Omental fat pad (tissue), 4 donors: ENCODE measurements at places on chromosomes 12 and 14. TPM values are rescaled to one million over a fixed set of nuclear protein-coding genes. Genes with fewer than 3 reads are reported as not detected.

- no peak for DNase-seq
These were observed 17.0 kb upstream of the IRF2BPL start for GRCh38 chr14:77045238-77046162.

GRCh38 chr12:91335699-91336098, 153.1 kb upstream of the DCN start:
- DNase-seq, result no peak

DNA sequence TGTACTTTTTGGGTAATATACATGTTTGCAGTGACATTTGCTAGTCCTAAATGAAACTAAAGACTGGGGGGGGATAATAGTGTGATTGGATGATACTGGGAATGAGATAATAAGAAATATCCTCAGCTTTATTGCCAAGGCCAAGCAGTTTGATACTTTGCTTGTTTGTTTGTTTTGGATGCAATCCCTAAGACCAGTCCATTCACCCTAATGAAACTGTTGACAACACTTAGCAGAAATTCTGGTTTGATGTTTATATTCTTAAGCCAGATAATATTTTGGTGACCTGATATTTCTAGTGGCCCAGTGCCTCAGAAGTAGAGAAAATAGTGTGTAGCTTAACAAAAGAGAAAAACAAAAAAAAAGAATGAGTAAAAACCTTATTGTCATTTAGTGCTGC, 1.8 kb downstream of the PHC1 start:
- no peak for DNase-seq

GRCh38 chr14:89474464-89474863, 57.4 kb upstream of the FOXN3 start:
- DNase-seq, result no peak

DNA sequence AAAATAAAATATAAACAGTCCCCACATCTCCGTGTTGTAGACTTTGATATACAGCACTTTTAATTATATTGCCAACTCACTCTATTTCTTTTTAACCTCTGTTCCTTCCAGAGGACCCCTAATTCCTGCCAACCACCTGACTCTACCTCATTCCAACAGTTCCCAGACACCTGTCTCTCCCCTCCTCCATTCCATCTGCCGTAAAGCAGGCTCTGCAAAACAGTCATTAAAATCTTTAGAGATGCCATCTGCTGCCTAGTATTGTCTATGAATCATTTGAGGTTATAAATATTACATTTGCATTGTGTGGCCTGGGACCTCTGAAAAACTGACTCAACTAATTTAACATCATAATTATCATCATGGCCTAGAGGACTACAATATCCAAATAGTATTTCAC, 148.8 kb upstream of the DCN start:
- no peak for DNase-seq

DNA sequence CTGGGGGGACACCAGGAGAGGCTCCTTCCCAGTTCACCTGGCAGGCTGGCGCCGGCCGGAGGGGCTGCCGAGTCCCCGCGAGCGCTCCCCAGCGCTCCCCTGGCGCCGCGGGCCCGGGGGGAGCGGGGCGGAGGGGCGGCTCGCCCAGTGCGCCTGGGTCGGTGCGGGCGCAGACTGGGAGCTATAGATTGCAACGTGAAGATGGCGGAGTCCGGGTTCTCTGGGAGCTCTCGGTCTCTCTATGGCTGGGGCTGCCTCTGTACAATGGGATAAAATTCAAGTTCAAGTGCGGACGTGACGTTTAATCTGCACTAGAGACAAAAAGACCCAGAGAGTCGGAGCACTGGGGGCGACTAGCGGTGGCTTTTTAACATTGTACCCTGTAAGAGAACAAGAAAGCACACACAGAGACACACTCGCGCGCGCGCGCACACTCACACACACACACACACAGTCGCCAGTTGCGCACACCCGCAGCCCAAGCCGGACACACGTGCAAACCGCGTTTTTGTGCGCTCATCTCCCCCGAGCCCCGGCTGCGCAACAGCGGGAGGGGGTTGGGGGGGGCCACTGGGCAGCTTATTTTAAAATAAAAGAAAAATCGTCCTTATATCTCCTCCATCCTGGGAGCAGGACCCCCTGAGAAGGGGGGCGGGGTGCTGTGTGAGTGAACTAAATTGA, at the start of gene BCL11B:
BCL11B (minus strand) TSS at position 247 of the 681 bp plus-strand sequence. CDS start 979 bp downstream, outside the sequence.
- DNase-seq, result no peak

Gene CDCA3
- total RNA-seq, result 0.47 TPM

DNA sequence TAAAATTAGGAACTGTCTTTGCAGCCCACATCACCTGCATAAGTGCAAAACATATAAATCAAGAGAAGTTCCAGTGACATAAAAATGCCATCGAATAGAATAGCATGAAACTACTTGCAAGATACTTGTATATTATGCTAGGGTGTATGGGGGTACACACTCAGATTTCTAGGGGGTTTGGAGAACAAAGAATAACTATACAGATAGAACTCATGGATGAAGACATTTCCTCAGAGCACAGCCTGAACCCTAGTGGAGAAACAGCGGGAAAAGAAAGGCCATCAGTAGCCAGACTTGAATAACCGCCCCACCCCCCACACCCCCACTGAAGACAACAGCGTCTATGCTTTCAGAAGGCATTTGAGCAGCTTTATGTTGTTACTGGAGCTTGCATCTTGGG, 425.8 kb downstream of the NPAS3 start:
- DNase-seq, result no peak

DNA sequence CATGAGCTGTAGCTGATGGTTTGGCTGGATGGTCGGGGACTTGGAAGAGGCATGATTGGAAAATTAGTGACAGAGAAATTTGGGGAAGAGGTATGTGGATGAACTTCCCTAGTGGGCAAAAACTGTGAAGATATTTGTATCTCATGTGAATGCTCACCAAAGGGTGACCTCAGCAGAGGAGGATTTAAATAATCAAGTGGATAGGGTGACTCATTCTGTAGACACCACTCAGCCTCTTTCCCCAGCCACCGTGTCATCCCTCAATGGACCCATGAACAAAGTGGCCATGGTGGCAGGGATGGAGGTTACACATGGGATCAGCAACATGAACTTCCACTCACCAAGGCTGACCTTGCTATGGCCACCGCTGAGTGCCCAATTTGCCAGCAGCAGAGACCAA, 60.8 kb upstream of the KRAS start:
- no peak for DNase-seq

- DNase-seq, result no peak
These were observed 121.9 kb downstream of the CAND1 start for GRCh38 chr12:67391034-67391433.

DNA sequence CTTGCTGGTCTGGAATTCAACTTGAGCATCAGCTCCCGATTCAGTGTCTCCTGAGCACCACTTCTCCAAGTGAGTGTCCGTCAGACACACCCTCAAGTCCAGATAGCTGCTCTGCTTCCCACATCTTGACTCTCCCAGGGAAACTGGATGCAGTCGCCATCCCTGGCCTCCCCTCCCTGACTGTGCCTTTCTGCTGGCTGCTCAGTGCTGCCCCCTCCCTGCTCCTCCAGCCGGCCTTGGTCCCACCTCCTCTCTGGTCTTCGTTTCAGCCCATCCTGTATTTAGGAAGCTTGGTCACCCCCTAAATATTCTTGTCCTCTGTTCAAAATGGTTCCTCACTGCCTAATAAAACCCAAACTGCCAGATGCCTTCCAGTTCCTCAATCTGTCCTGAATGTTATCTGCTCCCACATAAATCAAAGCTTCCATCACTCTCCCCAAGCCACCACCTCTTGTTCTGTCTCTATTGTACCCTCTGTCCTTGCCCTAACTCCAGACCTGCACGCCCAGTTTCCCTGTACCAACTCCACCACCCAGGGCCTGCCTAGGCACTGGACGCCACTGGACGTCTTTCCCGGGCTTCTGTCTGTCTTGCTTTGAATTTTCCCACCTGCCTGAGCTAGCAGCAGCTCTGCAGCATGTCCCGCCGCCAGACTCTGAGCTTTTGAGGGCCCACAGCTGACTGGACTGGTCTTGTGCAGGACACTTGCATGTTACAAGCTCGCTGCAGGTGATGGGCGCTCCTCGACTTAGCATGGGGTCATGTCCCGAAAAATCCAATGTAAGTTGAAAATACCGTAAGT, 33.8 kb downstream of the CCDC92 start:
- DNase-seq, result no peak

Gene CLEC2B
- total RNA-seq, result 23.8 TPM

Gene SLC4A8
- total RNA-seq, result 0.37 TPM

- DNase-seq, result peak; percentile 64
These were observed 2.0 kb downstream of the BHLHE41 start for GRCh38 chr12:26122681-26123481.

Gene SDS
- 2.4 TPM for total RNA-seq

DNA sequence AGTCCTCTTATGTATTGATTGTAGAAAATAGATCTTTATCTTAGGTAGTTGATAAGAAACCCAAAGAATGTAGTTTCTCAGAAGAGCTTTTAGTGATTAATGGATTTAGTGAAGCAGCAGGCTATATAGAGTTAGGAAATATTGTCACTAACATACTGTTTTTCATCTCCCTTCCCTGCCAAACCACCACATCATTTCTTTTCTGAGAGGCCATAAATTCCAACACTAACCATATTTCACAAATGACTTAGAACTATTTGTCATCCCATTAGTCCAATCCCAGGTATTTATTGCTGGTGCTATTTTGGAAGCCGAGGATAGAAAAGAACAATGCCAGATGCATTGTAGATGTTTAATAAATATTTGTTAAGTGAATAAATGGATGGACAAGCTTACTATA, 185.7 kb downstream of the KICS2 start:
- no peak for DNase-seq

Gene HIF1A
- total RNA-seq, result 121 TPM

GRCh38 chr14:29459969-29460560, 467.6 kb downstream of the PRKD1 start:
- no peak for DNase-seq

DNA sequence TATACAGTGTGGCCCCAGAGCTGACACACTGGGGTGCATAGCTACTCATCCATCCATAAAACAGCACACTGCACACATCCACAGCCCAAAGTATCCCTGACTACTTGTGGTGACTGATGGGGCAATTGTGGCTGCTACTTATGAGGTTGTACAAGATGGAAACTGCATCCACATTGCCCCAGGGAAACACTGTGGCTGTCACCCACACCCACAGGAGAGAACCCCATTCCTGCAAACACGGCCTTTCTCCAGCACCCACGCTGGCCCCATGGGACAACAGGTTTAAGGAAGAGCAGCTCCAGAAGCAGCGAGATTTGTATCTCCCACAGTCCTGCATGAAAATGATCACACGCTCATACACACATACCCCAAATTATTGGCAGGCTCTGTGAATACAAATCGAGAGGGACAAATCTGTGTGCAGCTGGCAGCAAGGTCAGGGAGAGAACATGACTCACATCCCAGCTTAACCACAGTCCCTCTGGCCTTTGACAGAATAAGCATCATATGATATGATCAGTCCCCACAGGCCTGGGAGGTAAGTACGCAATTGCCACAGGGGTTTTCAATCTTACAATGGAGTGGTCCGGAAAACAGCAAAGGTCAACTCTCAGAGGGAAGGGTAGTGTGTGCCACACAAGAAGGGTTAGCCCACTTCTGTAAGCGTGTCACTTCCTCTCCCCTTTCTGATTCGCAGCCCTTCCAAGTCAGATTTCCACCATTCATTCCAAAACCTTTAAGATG, 61.9 kb downstream of the ESR2 start:
- DNase-seq, result no peak

Gene MMP14
- total RNA-seq, result 108 TPM

- no peak for DNase-seq
These were observed 674.1 kb upstream of the ATXN7L3B start for GRCh38 chr12:73863546-73863945.

DNA sequence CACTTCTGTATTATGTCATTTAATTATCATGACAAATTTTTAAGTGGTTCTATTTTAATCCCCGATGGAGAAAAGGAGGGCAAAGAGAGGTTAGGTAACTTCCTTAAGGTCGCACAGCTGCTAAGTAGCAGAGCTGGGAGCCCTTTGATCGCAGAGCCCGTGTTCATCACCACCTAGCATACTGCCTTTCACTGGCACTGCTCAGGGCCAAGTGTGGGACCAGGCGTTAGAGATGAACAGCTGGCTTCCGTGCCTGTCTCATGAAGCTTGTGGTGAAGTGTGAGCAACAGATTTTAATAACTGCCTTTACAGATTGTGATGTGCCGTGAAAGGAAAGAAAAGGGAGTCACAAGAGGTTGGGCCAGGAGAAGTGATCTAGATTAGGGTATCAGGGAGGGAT, 273.6 kb downstream of the AKAP6 start:
- DNase-seq, result no peak

- no peak for DNase-seq
These were observed 83.9 kb downstream of the ARL6IP4 start for GRCh38 chr12:123064366-123064765.

Gene A2M
- 694 TPM for total RNA-seq

- no peak for DNase-seq
These were observed 324.1 kb downstream of the FLRT2 start for GRCh38 chr14:85853996-85854526.

- DNase-seq, result no peak
These were observed 577 bp downstream of the ATG101 start for GRCh38 chr12:52070185-52070925.

- no peak for DNase-seq
These were observed 29.2 kb downstream of the HSP90AA1 start for GRCh38 chr14:102057480-102058114.

DNA sequence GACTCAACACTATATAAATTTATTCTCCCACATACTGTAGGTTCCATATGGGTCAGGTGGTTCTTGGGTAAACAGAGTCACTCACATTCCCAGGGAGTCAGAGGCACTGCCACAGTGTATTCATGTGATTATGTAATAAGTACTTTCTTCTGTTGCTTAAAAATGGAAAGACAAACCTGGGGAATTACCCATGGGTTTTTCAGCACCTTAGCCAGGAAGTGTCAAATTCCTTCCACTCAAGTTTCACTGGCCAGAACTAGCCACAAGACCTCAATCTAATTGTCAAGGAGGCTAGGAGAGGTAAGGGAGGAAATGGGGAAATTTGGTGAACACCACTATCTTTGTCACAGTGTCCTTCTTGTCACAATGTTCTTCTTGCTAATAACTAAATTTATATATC, 333.2 kb upstream of the MDGA2 start:
- no peak for DNase-seq

GRCh38 chr12:92419201-92419600, 273.6 kb upstream of the BTG1 start:
- no peak for DNase-seq

Gene MAP3K9
- total RNA-seq, result 1.7 TPM

Gene SDR9C7
- total RNA-seq, result not detected

DNA sequence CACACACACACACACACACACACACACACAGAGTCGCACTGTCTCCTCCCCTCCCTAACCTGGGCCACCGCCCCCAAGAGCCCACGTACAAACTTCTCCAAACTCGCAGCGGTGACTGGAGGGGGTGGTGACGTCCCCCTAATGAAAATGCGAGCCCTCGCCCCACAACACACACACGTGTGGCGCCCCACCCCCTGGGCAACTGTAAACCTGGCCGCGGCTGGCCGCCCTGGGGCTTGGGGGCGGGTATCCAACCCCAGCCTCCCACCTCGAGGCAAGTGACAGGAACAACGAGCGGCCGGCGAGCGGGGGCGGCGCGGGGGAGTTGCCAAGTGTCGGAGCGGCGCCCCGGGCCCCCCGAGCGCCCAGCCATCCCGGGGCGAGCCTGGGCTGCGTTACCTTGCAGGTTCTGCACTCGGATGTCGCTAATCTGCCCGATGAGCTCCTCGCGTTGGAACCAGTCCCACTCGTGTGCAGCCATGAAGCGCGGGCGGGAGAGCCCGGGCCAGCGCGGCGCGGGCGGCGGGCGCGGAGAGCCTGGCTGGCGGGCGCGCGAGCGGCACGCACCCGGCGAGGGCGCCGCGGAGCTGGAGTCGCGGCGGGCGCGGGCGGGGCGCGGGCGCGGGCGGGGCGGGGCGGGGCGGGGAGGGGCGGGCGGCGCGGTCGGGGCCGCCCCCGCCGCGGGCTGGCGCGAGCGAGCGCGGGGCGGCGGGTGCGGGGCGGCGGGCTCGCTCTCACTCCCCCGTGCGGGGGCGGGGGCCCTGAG, at the start of gene CLMN:
CLMN (minus strand) TSS at position 597 of the 766 bp plus-strand sequence; CDS start at position 481, 116 bp downstream.
- no peak for DNase-seq
